H9 (cell line): ENCODE measurements at places on chromosomes 7 and 10. TPM values are rescaled to one million over a fixed set of nuclear protein-coding genes. Genes with fewer than 3 reads are reported as not detected.

Gene UPK3B
- 2.1 and 3.5 TPM in 2 replicates for total RNA-seq

Gene DYDC2
- 2.6 and 2.8 TPM in 2 replicates for total RNA-seq

Gene ZNF107
- 23.3 and 24.7 TPM in 2 replicates for total RNA-seq

Gene TFEC
- not detected in 2 replicates for total RNA-seq

Gene TYSND1
- total RNA-seq: 12.8 and 13.4 TPM in 2 replicates

Gene AMPH
- 4.5 and 4.8 TPM in 2 replicates for total RNA-seq

Gene SKAP2
- 1.9 and 3.2 TPM in 2 replicates for total RNA-seq

Gene GRID2IP
- 1.7 TPM in 2 replicates for total RNA-seq

Gene FANK1
- total RNA-seq: 0.39 and 0.68 TPM in 2 replicates

Gene LAMB1
- total RNA-seq: 75.8 and 78.9 TPM in 2 replicates

Gene ACTL6B
- total RNA-seq: 0.33 and 0.50 TPM in 2 replicates

Gene PRPS1L1
- not detected in 2 replicates for total RNA-seq

Gene FAM25A
- total RNA-seq: not detected in 2 replicates

Gene NPSR1
- not detected in 2 replicates for total RNA-seq

Gene MARVELD1
- 26.6 and 26.7 TPM in 2 replicates for total RNA-seq

Gene DENND2A
- total RNA-seq: 7.3 and 8.2 TPM in 2 replicates

Gene AKR1C2
- total RNA-seq: 0.74 and 0.83 TPM in 2 replicates

Gene CYP3A7
- not detected in 2 replicates for total RNA-seq

Gene EVX1
- total RNA-seq: not detected in 2 replicates

Gene CCDC146
- total RNA-seq: 0.37 and 0.72 TPM in 2 replicates

Gene PPP1R17
- total RNA-seq: 1.2 and 1.7 TPM in 2 replicates

Gene NUDT13
- 1.5 and 1.6 TPM in 2 replicates for total RNA-seq

Gene INA
- total RNA-seq: 14.0 and 14.3 TPM in 2 replicates
